Stimulated activated CD8-positive, alpha-beta memory T cell treated with anti-CD3 and anti-CD28 coated beads, Interleukin-15, amount 100 ng/mL, for 24 hours (primary cell): ENCODE measurements at places on chromosomes 2 and 18.

GRCh38 chr2:226552571-226553285 is 246.9 kb downstream of the IRS1 start:
- DNase-seq = no peak

- no peak for DNase-seq
Measured at GRCh38 chr2:31319406-31320175, 85.6 kb downstream of the EHD3 start.

DNA sequence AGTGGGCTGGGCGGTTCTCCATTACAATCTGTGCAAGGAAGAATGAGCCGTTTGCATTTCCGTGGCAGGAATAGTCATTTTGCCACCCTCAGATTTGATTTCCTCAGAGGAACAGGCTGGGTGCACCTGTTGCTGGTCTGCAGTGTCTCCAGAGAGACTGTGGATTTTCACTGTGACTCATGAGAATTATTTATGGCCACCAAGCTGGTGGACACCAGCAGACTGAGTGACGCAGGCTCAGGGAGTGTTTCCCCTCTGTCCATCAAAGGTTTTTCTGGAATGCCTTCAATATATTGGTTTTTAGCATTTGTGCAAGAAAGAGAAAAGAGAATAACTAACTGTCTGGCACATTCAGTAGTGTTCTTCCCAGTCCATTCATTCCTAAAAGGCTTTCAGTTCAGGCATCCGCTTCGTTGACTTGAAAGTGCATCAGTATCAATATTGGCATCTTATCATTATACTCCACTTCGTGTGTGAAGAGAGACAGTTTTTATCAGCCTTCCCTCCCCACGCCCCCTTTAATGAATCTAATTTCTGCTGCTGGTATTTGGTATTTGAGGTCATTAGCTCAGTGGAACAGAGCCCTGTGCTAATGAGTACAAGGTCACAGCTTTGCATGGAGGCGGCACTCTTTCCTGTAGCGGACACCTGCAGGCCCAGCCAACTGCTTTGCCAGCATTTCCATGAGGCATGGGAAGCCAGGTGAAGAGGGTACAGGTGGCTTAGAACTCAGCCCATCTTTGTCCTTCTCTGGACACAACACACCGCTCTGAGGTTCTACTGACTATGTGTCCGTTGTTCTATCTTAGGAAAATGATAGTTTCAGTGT is 39.9 kb downstream of the PRKCE start:
- no peak for DNase-seq

GRCh38 chr18:46622451-46622850 is 34.6 kb downstream of the LOXHD1 start:
- no peak for DNase-seq

DNA sequence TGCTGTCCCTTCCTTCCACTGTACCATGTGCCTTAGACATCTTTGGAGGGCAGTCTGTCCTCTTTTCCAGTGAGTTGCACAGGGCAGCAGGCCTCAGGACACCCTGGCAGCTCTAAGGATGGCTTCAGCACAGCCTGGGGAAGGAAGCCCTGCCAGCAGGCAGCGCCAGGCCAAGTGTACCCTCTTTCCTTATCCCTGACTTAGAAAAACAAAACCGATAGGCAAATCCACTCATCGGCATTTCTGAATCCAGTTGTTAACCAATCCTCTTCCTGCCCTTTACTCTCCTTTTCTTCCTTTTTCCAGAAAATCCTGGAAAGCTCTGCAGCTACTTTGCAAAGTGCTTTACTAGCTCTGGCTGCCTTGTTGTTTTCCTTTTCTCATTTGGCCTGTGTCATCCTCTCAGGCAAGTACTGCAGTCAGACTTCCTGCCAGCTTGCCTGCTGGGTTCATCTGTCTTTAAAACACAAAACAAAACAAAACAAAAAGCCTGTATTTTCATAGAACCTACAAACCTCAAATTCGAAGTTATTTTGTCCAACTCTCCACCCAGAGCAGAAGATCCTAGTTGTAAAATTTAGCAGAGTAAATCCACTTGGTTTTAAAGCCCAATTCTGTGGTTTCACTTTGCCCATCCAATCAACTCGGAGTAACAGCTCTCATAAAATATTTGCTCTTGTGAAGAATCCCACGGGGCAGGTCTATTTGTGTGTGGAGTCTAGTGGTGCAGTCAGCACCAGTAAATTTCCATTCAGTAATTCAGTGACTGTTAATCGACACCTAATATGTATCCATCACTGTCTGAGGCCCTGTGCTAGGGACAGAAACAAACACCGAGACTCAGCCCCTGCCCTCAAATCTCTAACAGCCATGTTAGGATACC is 45.2 kb downstream of the PCBP1 start:
- DNase-seq = no peak
